HFFc6 (cell line): ENCODE measurements at places on chromosomes 6 and 20.

DNA sequence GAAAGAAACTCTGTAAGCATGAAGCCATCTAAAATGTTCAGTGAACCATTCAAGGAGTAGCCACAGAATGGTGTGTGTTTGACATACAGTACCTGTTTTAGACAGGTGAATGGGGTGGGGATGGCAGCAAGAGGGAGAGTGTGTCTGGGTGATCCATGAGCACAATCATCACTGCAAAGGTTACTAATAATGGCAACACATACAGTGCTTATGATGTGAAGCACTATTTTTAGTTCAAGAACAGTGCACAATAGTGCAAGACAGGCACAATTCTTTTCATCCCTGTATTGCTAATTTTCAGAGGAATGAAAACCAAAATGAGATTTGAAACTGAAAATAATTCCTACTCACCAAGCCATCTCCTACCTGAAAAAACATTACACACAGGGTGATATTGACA, 14.1 kb downstream of the BEND3 start:
- H3K27me3 ChIP-seq: no peaks in the 10 kb centered on the region
- H3K4me3 ChIP-seq: no peak overlapping the region
- no peak overlapping the region for H3K27ac ChIP-seq
- 0 out of 2 replicates have a peak, but pooled peaks cover 5% of the 10 kb centered on the region for H3K4me1 ChIP-seq

GRCh38 chr6:85421181-85421580, 28.7 kb upstream of the NT5E start:
- H3K27ac ChIP-seq: peak overlapping the region; percentile 32
- DNase-seq: no peak
- no peak overlapping the region for H3K4me3 ChIP-seq
- H3K4me1 ChIP-seq: peaks cover 65% of the 10 kb centered on the region
- no peaks in the 10 kb centered on the region for H3K27me3 ChIP-seq

DNA sequence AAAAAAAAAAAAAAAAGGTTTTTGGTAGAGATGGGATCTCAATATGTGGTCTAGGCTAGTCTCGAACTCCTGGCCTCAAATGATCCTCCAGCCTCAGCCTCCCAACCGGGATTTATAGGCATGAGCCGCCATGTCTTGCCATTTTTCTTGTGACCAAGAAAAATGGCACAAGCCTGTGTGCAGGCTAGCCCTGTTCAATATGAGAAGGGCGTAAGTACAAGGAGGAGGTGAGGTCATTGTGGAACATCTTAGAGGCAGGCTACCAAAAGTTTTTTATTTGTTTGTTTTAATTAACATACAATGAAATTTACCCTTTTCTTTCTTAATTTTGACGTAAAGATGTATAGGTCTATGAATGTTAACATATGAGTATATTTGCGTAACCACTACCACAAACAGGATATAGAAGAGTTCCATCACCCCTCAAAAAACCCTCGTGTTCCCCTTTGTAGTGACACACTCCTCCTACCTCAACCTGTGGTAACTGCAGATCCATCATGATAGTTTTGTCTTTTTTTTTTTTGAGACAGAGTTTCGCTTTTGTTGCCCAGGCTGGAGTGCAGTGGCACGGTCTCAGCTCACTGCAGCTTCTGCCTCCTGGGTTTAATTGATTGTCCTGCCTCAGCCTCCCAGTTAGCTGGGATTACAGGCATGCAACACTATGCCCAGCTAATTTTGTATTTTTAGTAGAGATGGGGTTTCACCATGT, 28.3 kb upstream of the KIF3B start:
- no peak overlapping the region for H3K27ac ChIP-seq
- H3K4me1 ChIP-seq: peaks cover 7% of the 10 kb centered on the region; the same call in 1 of the 2 replicates
- H3K4me3 ChIP-seq: no peak overlapping the region

- DNase-seq: peak; percentile 28
- H3K36me3 ChIP-seq: no peaks in the 10 kb centered on the region
- peaks cover 11% of the 10 kb centered on the region for H3K4me1 ChIP-seq
- H3K27ac ChIP-seq: no peak overlapping the region
- H3K27me3 ChIP-seq: no peaks in the 10 kb centered on the region
Observed at GRCh38 chr20:20594171-20594530, 118.3 kb downstream of the RALGAPA2 start.
